ENCODE measurements at places on chromosomes 6 and 20.

GRCh38 chr20:11881449-11881848 lies 36.2 kb upstream of the BTBD3 start:
- DNase-seq: no peak

DNA sequence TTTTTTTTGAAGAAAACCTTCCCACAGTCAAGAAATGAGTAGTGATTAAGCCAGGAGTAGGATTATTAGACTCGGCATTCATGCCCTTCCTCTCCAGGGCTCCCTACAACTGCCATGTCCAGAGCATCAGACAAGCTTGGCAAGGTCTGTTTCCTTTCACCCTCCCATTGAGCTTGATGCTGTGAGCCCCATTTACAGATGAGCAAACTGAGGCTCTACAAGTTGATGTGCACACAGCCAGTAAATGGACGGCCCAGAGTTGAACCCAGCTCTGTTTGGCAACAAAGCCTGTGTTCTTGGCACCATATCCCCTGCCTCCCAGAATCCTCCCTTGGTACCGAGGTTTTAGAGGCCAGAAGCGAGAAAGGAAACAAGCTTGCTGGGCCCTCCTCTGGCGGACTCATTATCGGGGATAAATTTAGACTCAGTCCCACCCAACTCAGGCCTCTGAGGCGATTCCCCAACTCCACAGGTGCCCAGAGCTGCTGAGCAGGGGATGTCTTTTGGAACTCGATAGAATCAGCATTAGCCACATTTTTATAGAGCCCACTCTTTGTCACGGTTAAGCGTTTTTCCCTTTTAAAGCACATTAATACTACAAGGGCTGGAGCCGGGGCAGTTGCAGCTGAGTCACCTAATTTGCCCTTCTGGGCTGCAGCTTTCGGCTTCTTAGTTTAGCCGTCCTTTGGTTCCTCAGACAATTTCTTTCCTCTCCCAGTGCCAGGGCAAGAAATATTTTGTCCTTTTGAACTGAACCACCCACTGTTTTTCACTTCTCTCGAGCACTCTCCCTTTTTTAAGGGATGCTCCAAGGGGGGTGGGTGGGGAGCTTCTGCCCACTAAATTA lies 23.0 kb upstream of the NFATC2 start:
- no peak for DNase-seq

- no peak for DNase-seq
Measured at GRCh38 chr6:36235309-36235708, 34.6 kb upstream of the PNPLA1 start.

DNA sequence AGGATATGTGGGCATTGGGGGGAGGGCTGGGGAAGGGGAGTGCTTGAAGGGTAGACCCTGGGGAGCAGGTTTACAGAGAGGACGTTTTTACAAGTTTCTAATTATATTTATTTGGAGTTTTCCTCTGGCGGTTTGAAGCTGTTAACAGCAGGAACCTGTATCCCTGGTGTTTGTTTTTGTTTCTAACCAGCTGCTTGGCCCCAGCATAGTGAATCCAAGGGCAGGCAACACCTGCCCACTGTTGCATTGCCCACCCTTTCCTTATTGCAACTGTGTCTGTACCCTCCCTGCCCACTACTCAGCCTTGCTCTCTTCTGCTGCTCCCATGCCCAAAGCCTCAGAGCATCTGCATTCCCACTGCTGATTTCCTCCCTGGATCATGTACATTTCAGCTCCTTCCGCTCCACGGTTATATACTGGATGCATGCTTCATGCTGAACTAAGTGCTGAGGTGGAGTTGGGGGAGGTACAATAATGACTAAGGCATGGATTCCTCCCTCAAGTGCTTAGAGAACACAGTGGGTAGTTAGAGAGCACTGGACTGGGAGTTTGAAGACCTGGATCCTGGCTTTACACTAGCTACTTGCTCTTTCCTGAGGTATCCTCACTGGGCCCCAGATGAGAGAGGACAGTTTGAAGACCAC lies 6.0 kb downstream of the SCUBE3 start:
- DNase-seq: no peak
